ENCODE measurements at places on chromosomes 6 and 20. TPM values are rescaled to one million over a fixed set of nuclear protein-coding genes. Genes with fewer than 3 reads are reported as not detected.
A peak's percentile ranks its signal among the peaks of the same experiment; 100 is the strongest.

The NAPB gene
- 74.7 TPM for total RNA-seq

The RBPJL gene
- total RNA-seq, result not detected

The CLPSL1 gene
- total RNA-seq, result not detected

The TOX2 gene
- total RNA-seq, result 0.54 TPM

GRCh38 chr20:4165984-4166725 lies 150.8 kb upstream of the RNF24 start:
- no peak for DNase-seq

DNA sequence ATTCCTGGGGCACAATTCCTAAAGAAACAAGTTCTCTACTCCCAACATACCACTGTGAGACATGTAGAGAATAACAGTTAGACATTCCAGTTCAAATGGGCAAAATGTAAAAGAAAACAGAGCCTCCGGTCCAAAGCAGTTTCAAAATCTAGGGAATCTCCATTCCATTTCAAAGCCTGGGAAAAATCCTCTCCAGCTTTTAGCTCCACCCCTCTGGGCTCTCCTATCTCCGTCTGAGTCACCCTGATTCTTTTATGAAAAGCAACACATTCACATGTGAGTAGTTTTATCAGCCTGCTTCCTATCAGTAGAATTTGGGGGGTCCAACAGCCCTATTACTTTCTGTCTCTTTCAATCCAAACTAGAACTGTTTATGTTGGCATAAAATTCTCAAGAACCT lies 3.7 kb downstream of the CSNK2A1 start:
- no peak for DNase-seq

DNA sequence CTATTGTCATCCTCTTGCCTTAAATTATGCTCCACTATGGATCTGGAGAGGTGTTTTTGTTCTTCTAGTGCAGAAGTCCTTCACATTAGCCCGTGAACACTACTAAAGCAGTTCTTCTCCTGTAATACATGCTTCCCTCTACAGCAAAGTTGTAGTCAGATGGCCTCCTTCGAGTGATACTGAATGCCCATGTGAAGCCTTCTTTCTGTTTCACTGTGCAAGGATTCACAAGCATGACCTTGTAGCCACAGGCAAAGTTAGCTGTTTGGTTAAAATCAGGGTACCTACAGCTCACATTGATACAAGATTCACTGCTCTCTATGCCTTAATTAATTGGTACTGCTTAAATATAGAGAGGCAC lies 47.6 kb downstream of the ARHGAP18 start:
- DNase-seq, result no peak

DNA sequence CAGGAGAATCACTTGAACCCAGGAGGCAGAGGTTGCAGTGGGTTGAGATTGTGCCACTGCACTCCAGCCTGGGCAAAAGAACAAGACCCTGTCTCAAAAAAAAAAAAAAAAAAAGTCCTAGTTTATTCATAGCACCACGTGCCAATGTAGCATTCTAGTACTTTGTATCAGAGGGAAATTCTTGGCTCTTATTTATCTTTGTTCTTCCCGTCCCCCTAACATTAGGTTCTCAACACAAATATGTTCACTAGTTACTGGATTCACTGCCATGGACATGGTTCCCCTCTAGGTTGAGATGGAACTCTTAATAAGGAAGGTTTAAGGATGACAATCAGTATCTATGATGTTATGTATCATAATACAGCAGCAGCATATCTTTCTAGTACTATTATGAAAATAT lies 178.5 kb downstream of the KIF6 start:
- no peak for DNase-seq

DNA sequence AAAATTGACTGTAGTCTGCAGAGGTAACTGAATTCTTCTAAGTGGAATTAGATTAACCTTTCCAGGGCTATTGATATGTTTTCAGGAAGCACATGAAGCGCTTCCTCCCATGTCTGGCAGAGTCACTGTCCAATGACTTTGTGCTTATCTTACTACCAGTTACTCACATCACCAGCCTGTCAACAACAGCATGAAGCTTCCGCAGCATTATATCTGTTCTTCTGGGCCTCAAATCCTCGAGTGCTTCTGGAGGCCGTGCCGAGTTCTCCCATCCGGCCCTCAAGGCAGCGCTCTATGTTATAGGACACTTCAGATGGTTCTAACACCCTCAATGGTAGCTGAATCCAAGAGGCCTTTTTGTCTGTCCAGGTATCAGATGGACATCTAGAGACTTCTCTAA lies 33.2 kb downstream of the PSMG4 start:
- no peak for DNase-seq

DNA sequence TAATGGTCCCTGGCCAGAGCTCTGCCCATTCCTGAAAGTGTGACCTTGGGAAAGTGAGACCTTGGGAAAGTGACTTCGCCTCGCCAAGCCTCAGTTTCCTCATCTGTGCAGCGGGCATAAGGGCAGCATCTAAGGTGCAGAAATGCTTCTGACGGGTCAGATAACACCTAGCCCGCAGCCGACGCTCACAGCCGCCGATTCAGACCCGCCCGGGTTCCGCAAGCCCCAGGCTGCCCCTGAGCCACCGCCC lies 486 bp downstream of the FKBP1A start:
- DNase-seq, result peak; percentile 15

DNA sequence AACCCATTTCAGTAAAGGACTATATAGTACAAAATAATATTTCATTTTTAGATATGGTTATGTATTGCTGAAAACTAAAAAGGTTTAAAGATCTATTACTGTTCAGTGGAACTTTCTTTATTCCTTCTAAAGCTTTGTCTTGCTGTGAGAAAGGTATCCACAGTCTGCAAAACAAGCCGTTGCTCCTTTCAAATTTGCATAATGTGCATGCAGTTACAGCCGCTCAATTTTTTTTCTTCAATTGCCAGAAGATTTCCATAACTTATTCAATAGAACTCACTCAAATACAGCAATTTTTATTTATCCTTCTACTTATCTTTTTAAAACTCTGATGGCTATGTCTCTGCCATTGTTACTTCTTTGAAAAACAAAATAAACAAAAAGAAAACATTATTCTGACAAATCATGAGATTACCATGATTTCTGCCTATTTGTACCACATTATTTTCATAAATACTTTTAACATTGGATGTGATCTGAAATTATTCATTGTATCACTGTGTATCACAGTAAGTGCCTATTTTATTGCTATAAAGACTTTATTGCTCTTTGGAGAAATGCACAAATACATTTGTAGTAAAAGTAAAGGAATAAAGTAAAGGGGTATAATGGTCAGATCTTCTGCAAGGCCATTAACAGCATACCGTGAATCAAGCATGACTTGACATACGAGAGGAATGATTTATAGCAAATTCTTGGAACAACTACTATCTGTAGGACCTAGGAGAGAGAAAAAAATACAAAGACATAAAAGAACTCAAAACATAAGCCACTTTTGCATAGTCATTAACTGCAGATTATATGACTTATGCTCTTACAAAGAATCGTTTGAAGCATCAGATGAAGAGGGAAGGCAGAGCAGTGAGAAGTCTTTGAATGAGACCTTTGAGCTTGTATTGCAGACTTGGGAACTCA lies 29.6 kb upstream of the HBS1L start:
- no peak for DNase-seq

DNA sequence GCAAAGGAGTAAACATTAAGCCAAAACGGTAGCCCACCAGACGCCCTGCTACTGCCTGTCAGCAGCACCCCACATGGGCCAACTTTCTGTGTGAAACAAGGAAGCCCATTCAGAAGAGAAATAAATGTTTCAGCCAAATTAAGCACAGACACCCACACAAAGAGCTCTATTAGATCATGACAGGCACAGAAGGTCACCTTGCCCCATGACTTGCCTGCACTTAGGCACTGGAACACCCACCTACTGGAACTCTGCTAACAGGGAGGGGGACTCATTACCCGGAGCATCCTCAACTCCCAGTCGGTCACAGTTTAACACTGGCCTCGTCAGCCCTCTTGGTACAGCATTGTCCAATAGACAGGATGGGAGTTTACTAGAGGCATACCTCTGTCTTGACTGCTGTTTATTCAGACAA lies 31.8 kb downstream of the GFOD1 start:
- no peak for DNase-seq

DNA sequence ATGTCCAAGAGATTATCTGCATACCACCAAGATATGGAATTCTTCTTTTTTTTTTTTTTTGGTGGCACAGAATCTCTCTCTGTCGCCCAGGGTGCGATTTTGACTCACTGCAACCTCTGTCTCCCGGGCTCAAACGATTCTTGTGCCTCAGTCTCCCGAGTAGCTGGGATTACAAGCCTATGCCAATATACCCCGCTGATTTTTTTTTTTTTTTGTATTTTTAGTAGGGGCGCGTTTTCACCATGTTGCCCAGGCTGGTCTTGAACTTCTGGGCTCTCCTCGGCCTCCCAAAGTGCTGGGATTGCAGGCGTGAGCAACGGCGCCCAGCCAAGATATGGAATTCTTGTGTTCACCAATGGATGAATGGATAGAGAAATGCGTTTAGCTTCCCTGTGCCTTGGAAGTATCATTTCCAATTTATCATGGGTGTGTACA lies 31.0 kb downstream of the POM121L2 start:
- DNase-seq, result no peak

DNA sequence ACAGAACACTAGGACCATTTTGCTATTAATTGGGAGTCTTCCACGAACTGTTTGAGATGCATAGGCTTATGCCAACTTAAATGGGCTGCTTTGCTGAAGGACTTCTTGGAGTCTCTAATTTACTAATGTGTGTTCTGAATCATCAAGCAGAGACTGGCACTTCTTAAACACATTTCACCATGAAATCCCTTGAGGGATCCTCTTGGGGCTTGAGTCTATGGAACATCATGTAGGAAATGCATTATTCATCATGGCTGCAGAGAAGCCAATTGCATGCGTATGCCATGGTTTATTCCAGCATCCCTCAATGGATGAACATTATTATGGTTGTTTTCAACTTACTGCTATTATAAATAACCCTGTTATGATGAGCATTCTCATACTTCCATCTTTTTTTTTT lies 73.4 kb downstream of the FGD2 start:
- no peak for DNase-seq

- DNase-seq, result no peak
Observed at GRCh38 chr6:13235339-13235738, 93.0 kb downstream of the TBC1D7 start.

DNA sequence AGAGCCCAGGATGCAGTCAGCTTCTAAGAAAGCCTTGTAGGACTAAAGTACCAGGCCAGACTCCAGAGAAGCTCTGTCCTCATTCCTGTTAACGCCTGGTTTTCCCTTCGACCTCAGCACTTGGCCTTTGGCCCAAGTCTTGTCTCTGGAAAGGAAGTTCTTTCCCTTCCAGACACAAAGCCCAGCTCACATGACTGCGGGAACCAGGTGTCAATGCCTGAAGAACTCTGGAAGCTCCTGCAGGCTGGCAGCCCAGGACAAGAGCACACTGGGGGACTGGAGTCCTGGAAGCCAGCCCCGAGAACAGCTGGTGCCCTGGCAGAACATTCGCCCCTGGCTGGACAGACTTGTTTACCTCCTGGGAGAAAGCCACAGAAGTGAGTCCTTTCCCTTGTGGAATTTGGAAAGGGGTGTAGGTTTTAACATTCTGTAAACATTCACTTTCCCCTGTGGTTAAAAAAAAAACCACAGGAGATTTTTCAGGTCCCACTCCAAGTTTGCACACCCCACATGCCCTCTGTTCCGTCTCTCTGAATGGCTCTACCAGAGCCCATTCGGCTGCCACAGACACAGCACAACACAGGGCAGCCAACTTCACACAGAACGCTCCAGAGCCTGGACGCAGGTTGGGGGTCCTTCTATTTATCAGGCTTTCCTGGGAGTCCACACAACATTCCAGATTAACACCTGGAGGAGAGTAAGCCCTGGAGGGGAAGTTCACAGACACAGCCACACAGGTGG lies 18.1 kb downstream of the ACSS1 start:
- DNase-seq, result peak; percentile 58

DNA sequence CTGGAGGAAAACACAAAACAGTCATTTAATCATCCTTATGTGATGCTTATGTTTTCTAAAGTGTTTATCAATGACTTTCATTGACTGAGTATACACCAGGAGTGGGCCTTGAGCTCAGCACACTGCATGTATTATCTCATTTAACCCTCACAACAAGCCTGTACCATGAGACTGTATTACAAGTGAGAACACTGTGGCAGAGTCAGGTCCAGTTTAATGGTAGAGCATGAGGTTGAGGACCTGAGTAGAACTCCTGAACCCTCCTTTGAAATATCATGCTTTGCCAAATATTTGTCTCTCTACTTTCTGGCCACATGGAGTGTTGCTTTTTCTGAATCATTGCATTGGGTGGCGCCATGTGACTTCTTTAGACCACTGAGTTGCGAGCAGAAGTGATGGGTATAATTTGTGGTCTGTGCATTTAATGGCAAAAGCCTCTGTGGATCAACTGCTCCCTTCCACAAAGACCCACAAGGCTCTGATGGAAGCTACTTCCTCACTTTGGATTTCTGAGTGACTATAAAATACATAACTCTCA lies 65.0 kb upstream of the SIRPG start:
- no peak for DNase-seq

DNA sequence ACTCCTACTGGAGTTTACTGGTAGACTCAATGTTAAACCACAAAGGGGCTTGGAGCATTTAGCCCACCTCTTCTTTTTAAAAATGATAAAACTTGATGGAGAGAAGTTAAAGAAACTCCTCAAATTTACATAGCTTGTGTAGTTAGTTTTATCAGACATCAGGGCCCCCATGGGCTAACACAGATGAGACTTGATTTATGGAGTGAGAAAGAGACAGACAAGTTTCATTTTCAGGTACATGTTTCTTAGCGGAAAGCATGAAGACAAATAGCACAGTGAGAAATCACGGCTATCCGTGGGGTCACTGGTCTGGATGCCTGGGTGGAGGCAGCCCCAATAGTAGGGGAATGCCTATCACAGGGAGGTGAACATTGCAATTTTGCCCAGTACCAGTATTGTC lies 173.6 kb downstream of the TFAP2B start:
- DNase-seq, result no peak

GRCh38 chr6:3822747-3823445 lies 26.3 kb upstream of the FAM50B start:
- DNase-seq, result no peak

- no peak for DNase-seq
Observed at GRCh38 chr20:23640018-23640601, 2.4 kb upstream of the CST3 start.

Measured in cerebellum (tissue), 4 donors.